ENCODE measurements at places on chromosomes 5 and 9.
A peak's percentile ranks its signal among the peaks of the same experiment; 100 is the strongest.

DNA sequence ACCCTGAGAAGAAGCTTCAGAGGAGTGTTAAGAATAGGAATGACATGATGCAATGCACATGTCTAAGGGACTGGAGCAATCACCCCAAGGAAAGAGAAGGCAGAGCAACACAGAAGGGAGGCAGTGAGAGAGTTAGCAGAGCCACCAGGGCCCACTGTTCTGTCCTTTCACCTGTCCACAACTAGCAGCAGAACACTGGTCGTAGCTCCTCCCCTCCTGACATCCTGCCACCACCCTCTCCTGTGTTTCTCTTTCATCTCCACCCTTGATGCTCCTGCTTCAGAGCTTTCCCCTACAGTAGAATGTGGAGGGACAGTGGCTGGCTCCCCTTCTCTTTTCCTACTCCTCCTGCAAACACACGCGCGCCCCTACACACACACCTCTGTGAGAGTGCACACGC lies 483.4 kb upstream of the KIF2A start:
- DNase-seq = no peak

DNA sequence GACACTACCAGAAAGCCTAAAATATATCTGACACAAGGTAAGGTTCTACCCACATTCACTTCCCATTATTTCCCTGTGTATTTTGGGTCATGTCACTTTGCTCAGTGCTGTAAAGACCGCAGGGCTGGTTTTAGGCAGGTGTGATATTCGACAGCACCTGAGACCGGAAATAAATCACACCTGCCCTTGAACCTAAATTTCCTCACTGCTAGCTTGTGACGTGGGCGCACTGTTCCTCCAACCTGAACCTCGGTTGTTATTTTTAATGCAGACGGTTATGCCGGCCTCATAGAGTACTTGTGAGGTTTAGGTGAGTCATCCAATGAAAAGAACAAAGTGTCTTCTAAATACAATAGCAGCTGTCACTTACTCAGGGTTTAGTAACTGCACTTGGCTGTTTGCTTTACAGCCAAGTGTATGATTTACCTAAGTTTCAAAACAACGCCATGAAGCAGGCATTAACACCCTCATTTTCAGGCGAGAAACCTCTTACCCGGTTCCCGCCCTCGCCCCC lies 20.7 kb upstream of the ZNF782 start:
- DNase-seq = peak; percentile 50

DNA sequence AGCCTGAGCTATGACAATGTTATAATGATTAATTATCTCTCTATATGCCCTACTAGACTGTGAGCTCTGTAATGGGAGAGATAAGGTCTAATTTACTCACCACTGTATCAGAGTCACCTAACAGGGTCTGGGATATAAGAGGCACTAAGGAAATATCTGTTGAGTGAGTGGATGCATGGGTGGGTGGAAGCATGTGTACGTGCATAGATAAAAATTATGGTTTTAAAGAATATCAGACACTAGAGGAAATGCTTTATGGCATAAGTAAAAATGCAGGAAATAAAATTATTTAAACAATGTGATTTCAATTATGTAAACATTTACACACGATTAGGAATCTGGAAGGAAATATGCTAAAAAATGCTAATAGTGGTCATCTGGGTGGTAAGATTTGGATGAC lies 137.8 kb downstream of the SPOCK1 start:
- DNase-seq = no peak

- DNase-seq = peak; percentile 87
Observed at GRCh38 chr9:137095664-137096517, 9.1 kb downstream of the MAN1B1 start.

- peak; percentile 76 for DNase-seq
Observed at GRCh38 chr9:131709771-131710431, 30.0 kb downstream of the RAPGEF1 start.

- peak; percentile 44 for DNase-seq
Observed at GRCh38 chr9:136089697-136090045, 5.4 kb downstream of the NACC2 start.

Measured in CD4-positive, alpha-beta T cell treated with Interleukin-2 at 100 ng/mL for 4 hours (primary cell).